ENCODE measurements at places on chromosomes 3 and 15. TPM values are rescaled to one million over a fixed set of nuclear protein-coding genes. Genes with fewer than 3 reads are reported as not detected.

NR2E3 gene
- not detected for total RNA-seq

CHRFAM7A gene
- total RNA-seq = not detected

CHRNA3 gene
- total RNA-seq = not detected

ZCWPW2 gene
- total RNA-seq = 0.47 TPM

THAP10 gene
- 4.5 TPM for total RNA-seq

ZNF609 gene
- total RNA-seq = 15.7 TPM

CMTM8 gene
- 7.7 TPM for total RNA-seq

DAPK2 gene
- 4.0 TPM for total RNA-seq

RASGRF1 gene
- total RNA-seq = 0.07 TPM
